ENCODE measurements at places on chromosomes 12 and 14.

DNA sequence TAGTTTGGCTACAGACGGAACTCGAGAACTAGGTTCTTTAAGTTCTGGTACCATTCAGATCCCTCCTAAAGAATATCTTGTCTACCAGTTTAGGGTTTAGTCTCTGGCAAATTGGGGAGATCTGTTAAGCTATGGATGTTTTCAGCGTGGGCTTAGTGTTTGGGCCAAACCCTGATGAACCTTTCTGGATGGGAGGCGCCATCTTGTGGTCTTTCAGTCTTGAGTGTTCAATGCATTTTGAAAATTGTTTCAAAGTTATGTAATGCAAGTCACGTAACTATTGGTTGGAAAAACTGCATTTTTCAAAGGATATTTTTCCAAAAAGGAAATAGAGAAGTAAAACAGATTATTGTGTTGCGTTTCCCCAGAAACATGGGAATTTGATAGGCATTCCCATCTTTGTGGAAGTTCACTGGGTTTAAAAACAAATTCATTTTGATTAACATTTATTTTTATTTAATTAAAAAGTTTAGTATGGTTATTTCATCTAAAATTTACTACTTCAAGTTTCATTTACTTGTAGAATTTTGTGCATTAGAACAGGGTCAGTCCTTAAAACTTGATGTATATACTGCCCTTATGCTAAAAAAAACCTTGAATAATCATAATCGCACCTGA is 169.0 kb downstream of the PRIMA1 start:
- DNase-seq = no peak

DNA sequence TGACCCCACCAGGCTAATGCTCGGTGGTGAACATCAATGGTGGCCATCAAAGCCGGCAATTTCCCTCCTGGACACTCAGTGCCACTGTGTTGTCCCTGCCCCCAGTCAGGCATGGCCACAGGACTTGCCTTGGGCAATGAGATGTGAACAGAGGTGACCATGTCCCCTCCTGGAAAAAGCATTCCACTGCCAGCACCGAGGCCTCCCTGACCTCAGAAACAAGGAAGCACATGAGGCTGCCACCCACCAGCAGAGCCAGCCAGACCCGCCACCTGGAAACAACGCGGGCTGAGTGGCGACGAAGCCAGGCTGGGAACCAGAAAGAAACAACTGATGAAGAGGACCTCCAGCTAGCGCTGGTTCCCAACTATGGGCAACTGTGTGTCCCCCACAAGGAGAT is 31.8 kb downstream of the ITPK1 start:
- no peak for DNase-seq

GRCh38 chr12:94670898-94671297 is 20.5 kb upstream of the TMCC3 start:
- DNase-seq = no peak

DNA sequence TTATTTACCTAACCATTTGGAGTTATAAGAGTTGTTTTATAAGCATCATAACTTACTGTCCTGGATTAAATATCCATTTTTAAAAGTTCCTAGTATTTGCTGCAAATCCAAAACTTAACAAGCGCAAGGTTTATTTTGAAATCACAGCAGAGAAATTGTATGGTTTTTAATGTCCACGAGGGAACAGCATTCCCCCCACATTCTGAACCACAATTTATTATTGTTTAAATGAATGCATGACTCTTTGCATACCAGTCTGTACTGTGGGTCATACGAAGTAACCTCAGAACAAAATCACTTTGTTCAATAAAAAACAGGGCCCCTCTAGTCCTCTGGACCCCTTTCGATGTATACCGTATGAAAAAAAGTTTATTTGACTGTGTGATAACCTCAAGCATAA is 75.9 kb downstream of the DACT1 start:
- no peak for DNase-seq

DNA sequence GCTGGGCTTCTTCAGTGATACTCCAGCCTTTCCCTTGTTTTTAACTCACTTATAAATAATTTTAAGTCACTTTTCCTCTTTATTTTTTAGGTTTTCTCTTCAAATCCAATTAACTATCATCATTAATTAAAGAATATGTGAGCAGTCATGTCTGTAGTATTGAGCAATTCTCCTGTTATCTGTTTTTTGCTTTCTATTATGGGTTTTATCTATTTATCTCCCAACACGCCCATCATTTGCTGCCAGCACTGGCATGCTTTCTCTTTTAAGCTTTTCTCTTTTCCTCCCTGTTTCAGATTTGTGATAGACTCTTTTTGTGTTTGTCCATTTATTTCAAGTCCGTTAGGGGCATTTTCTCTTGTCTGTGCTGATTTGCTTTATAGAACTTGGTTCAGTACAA is 72.3 kb downstream of the CRADD start:
- DNase-seq = no peak

GRCh38 chr12:24600996-24601395 is 347.9 kb downstream of the BCAT1 start:
- no peak for DNase-seq

GRCh38 chr14:86597279-86597678 is 1067.3 kb downstream of the FLRT2 start:
- DNase-seq = no peak

- DNase-seq = no peak
These were observed 38.7 kb upstream of the NCOR2 start for GRCh38 chr12:124605883-124606774.

- DNase-seq = no peak
These were observed 48.0 kb downstream of the IRAK3 start for GRCh38 chr12:66236969-66237368.

GRCh38 chr14:54529811-54530210 is 20.1 kb downstream of the CGRRF1 start:
- DNase-seq = no peak

Measured in T-helper 2 cell (primary cell).